ENCODE measurements at places on chromosomes 11 and 22.

DNA sequence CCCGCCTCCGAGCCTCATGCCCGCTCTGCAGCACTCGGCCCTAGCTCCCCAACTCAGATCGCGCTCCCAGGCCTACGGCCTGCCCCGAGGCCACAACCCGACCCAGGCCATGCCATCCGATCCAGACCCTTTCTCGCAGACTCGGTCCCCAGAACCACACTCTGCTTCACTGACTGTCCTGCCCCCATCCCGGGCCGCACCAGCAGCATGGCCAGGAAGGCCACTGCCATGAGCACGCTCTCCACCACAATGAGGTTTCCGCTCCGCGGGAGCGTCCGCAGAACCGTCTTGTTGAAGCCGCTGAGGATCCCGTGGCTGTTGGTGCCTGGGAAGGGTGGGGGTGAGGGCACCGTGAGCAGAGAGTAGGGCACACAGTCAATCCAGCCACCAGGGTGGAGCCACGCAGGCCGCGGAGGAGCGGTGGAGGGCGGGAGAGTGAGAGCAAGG is 6.4 kb downstream of the UNC93B1 start:
- DNase-seq: no peak

DNA sequence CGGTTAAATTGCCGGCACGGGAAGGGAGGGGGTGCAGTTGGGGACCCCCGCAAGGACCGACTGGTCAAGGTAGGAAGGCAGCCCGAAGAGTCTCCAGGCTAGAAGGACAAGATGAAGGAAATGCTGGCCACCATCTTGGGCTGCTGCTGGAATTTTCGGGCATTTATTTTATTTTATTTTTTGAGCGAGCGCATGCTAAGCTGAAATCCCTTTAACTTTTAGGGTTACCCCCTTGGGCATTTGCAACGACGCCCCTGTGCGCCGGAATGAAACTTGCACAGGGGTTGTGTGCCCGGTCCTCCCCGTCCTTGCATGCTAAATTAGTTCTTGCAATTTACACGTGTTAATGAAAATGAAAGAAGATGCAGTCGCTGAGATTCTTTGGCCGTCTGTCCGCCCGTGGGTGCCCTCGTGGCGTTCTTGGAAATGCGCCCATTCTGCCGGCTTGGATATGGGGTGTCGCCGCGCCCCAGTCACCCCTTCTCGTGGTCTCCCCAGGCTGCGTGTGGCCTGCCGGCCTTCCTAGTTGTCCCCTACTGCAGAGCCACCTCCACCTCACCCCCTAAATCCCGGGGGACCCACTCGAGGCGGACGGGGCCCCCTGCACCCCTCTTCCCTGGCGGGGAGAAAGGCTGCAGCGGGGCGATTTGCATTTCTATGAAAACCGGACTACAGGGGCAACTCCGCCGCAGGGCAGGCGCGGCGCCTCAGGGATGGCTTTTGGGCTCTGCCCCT is 529 bp upstream of the CCND1 start:
- DNase-seq: no peak

DNA sequence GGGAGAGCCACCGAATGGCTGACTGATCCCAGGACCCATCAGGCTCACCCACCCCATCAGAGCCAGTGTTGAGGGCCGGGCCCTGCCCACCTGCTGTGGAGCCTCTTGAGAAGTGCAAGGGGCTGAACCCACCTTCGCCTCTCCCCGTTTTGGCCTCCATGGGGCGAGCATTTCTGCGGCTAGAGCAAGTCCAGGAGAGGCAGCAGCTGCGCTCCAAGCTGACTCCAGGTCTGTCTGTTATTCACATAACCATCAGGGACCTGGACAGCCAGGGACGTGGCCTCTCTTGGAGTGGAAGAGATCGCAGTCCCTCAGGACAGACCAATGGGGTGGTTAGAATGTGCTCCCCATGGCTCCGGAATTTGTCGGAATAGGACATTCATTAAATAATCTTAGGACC is 231.8 kb downstream of the TBC1D22A start:
- no peak for DNase-seq

DNA sequence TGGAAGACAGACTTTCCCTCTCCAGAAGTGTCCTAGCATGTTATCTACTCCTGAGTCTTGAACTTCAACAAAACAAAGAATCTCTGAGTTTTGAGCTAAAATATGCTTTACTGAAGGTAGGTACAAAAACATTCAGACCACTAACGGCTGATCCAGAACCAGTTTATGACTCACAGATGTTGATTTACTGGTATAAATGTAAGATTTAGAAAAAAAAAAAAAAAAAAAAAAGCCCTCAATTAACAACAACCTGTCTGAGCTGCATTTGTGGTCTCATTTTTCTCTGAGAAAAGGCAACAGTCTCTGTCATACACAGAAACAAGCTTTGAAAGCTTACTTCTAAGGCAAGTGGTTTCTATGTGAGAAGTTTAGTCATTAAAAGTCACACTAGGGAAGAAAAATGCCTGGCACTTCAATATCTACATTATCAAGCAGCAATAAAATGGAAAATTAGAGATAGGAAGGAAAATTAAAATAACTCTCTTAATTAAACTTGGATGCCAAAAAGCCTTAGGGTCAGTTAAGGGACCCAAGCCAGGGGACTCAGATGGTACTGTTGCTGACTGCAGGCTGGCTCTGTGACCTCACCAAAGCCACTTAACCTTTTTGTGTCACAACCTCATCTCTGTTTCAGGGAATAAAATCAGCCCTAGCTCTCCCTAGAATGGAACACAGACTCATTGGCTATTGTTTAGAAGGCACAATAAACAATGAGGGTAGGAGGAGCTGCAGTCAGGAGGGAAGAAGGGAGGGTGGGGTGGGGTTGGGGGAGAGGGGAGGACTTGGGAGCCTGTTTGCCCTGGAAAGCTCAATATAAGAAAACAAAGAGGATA is 61.7 kb downstream of the ETS1 start:
- DNase-seq: peak; percentile 30

DNA sequence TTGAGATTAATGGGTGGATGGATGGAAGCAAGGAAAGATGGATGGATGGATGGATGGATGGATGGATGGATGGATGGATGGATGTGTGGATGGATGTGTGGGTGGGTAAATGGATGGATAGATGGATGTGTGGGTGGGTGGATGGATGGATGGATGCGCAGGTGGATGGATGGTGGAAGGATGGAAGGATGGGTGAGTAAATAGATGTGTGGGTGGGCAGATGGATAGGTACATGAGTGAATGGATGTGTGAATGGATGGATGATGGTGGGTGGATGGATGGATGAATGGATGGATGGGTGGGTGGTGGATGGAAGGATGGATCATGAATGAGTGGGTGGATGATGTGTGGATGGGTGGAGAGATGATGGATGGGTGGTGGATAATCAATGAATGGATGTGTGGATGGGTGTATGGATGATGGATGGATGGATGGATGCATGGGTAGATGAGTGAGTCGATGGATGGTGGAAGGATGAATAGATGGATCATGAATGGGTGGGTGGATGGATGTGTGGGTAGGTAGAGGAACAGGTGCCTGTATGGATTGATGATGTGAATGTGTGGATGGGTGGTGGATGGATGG is 375.2 kb downstream of the BRD1 start:
- DNase-seq: no peak

- peak; percentile 11 for DNase-seq
Measured at GRCh38 chr11:126212089-126212660, 593 bp downstream of the FAM118B start.

DNA sequence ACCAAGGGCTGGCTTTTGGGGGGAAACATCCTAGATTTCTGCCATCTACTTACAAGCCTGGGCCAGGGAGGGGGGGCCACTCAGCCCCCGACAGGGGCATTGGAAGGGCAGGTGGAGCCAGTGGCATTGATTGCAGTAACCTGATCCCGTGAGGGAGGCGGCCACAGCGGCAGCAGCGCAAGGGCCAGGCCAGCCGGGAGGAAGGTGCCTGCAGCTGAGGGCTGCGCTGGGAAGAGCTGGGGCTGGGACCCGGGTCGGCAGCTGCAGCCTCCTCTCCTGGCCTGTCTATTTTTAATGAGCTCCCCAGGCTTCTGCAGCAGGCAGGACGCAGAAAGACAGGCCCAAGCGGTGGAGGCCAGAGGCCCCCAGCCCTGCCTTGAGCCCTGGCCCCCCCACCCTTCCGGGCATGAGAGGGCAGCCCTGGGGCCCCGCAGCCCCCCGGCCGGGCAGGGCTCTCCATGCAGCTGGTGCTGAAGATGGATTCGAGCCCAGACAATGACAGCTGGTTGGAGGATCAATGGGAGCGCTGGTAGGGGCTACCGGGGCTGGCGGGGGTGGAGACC is 10.6 kb downstream of the FREY1 start:
- no peak for DNase-seq

DNA sequence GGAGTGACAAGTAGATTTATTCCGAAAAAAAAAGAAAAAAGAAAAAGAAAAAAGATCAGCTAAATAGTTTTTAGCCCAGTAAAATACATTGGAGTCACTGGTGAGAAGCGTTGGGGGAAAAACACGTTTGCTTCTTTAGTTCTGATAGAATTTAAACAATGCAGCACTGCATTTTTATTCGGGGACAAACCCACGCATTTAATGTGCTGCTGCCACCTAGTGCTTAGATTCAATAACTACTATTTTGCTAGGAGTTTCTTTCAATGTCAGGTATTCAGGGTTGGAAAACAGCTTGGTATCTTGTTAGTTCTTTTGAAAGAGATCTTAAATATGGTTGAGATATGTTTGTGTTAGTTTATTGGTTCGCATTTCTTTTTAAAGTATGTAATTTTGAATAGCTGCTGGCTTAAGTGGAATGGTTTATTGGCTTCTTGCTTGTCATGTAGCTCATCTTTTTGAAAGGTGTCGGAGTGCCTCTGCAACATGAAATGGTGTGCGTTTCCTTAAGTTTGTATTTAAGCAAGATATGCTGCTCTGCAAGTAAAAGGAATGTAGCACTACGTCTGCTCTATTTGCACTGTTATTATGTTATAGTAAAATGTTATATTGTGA is 41.9 kb downstream of the SVIP start:
- peak; percentile 19 for DNase-seq

DNA sequence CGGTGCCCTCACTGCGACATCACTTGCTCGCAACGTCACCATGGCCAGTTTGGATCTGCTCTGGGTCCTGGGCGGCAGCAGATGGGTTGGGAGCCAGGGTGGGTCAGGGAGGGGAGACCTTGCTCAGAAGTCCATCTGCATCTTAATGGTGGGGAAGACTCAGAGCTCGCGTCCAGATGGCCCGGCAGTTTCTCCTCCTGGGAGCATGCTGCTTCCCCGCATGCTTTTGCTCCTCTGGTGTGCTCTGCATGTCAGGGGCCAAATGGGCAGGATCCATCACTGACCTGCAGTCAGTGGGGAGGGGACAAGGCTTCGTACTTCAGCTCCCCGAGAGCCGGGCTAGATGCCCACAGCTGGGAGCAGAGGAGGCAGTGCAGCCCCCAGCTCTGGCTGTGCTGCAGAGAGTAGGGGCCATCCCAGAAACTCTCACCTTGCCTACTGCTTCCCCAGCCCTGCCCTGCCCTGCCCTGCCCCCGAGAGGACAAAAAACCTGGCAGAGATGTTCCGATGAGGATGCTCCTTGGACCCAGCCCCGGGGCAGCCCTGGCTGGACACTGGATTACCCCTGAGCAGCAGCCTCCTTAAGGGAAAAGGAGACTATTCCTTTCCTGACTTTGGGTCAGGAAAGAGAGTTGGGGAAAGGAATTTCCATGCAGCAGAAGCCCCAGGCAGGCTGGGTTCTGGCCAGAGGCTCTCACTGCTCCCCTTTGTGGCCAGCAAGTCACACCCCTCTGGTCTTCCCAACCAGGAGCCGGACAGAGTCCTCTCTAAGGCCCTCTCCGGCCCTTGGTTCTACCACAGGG is 149.9 kb downstream of the PKNOX2 start:
- DNase-seq: no peak

GRCh38 chr22:49942565-49943404 is 17.8 kb upstream of the PIM3 start:
- DNase-seq: no peak

- no peak for DNase-seq
Measured at GRCh38 chr22:19873138-19873959, 18.7 kb upstream of the GNB1L start.

GRCh38 chr22:46377525-46378425 is 42.3 kb downstream of the TRMU start:
- DNase-seq: peak; percentile 56

- no peak for DNase-seq
Measured at GRCh38 chr11:104206936-104207335, 43.0 kb upstream of the PDGFD start.

- no peak for DNase-seq
Measured at GRCh38 chr11:70644343-70645060, 246.2 kb downstream of the CTTN start.

- DNase-seq: no peak
Measured at GRCh38 chr11:111937461-111937769, 272 bp downstream of the DIXDC1 start.

DNA sequence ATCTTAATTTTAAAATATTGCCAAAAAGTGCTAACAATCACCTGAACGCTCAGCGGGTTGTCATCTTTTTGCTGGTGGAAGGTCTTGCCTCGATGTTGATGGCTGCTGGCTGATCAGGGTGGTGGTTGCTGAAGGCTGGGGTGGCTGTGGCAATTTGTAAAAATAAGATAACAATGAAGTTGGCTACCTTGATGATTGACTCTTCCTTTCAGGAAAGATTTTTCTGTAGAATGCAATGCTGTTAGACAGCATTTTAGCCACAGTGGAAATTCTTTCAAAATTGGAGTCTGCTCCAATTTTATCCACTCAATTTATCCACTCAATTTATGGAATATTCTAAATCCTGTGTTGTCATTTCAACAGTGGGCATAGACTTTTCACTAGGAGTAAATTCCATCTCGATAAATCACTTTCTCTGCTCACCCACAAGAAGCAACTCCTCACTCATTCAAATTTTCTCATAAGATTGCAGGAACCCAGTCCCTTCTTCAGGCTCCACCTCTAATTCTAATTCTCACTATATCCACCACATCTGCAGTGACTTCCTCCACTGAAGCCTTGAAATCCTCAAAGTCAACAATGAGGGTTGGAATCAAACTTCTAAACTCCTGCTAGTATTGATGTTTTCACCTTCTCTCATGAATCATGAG is 78.8 kb downstream of the LINC01488 start:
- DNase-seq: no peak

- DNase-seq: no peak
Measured at GRCh38 chr11:114918286-114918685, 240.0 kb downstream of the NXPE2 start.

- DNase-seq: no peak
Measured at GRCh38 chr11:21401496-21401895, 732.1 kb downstream of the NELL1 start.

GRCh38 chr11:288478-289397 is at the start of gene PGGHG:
TSS of gene PGGHG (plus strand) at chr11:289126. CDS start at chr11:289817, 691 bp downstream.
- no peak for DNase-seq

GRCh38 chr11:68806931-68807844 is 34.5 kb downstream of the CPT1A start:
- peak; percentile 53 for DNase-seq

- DNase-seq: no peak
Measured at GRCh38 chr11:116697011-116697410, 75.8 kb downstream of the BUD13 start.
